Activated CD8-positive, alpha-beta memory T cell treated with anti-CD3 and anti-CD28 coated beads for 48 hours (primary cell): ENCODE measurements at places on chromosomes 16 and 17.

DNA sequence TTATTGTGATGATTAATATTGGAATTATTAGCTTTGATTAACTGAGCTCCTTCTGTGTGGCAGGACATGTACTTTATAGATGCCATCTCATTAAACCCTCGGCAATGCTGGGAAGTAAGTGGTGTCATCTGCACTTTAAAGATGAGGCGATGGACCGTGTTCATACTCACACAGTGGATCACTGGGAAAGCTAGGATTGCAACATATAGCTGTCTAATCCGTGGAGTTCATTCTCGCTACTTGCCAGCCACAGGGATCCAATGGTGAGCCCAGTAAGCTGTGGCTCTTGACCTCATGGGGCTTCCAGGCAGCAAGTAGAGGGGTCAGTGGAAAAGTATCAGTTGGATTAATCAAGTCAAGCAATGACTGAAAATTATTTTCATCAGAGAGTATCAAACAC lies 587.9 kb downstream of the CDH13 start:
- DNase-seq: no peak

DNA sequence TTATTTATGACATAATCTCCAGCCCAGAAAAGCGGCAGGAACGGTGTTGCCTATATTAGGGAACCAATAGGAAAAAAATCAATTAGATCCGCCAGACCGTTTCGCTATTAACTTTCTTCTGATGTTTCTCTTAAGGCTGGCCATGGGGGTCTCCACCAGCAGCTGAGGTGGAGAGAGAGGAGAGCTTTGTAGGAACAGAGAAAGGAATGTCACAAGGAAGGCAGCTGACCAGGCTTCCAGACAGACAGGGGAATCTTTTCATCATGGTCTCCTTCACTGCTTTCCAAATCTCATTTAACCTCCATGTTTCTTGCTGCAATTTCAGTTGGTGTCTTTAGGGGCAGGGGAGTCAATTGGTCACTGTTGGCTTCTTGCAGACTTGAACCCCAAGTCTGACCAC lies 8.9 kb upstream of the SEZ6 start:
- DNase-seq: no peak

DNA sequence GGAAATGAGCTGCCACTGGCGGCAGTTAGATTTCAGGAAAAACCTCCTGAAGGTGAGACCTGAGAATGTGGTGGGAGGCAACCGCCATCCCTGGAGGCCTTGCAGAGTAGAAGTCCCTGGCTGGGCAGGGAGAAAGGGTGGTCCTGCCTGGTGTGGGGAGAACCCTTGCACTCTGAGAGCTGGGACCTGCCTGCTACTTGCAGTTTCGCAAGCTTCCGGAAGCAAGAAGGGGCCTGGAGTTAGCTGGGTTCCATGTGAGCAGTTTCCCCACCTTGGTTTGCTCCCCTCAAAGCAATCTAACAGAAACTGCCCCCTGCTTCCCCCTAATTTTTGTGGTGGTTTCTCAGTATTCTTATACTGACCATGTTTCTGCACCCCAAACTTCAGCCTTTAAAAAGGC lies 6.5 kb downstream of the ZNF629 start:
- no peak for DNase-seq

DNA sequence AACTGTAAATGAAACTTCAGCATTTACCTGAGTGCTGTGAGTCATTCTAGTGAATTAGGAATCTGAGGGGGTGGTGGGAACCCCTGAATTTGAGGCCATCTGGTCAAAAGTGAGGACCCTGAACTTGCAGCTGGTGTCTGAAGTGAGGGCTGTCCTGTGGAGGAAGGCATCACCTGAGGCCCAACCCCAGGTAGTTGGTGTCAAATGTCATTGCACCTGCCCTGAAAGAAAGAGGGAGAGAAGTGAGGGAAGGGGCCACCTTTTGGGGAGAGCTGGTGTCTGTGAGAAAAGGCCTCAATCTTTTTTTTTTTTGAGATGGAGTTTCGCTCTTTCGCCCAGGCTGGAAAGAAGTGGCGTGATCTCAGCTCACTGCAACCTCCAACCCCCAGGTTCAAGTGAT lies 12.5 kb upstream of the PRPSAP1 start:
- no peak for DNase-seq

GRCh38 chr17:76887802-76888201 lies 19.6 kb downstream of the MGAT5B start:
- no peak for DNase-seq

DNA sequence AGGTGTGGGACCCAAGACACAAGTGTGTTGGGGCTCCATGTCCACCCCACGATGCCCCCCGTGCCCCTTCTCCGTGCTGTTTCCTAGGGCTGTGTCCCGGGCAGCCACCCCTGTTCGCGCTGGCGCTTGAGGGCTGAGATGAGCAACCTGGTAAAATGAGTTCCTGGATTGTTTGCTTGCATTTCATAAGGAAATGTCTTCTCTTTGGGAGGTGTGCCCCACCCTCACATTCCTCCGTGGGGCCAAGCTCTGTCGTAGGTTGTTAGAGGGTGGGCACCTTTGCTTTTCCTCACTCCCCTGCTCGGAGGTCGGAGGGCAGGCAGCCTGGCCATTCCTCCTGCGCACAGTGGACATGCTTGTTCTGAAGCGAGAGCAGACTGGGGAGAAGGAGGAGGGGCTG lies 171.3 kb upstream of the CHMP6 start:
- no peak for DNase-seq

DNA sequence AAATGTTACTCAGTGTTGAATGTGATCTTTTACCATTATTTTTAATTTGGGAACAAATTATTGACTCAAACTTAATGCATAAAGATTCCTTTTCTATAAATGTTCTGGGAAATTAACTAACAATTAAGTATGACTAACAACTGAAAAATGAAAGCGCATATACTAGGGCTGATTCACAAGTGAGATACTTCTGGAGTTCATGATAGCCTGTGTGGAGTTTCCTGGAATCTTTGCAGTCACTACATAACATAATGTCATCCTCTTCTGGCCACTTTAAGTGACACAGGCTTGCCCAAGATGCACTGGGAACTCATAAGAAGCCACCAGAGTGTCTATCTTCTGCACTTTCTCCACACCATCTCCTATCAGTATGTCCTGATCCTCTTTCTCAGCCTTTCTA lies 450.3 kb upstream of the CDH11 start:
- no peak for DNase-seq

DNA sequence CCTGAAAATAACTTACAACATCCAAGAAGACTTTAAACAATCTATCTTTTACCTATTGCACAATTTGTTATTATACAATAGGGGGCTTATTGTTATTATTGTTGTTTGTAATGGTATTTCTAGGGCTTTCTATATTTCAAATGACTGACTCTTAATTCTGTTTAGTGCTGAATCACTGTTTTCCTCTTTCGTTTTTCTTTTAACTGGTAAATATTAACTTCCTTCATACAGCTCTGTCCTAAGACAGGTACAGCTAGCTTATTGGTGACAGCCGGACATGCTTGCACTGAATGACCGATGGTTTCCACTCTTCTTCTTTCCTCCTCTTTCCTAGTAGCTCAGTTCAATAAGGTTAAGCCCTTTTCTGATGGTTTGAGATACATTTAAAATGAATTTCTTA lies 11.6 kb downstream of the KRTAP9-7 start:
- DNase-seq: no peak

- DNase-seq: no peak
Observed at GRCh38 chr17:8072341-8072728, 15.2 kb downstream of the ALOX12B start.

GRCh38 chr16:951660-952301 lies 19.0 kb downstream of the LMF1 start:
- DNase-seq: no peak

- no peak for DNase-seq
Observed at GRCh38 chr17:21253646-21254441, 634 bp upstream of the NATD1 start.

GRCh38 chr16:72992142-72992601 lies 55.8 kb downstream of the ZFHX3 start:
- no peak for DNase-seq

- no peak for DNase-seq
Observed at GRCh38 chr17:6460531-6461161, 16.4 kb downstream of the PIMREG start.

GRCh38 chr17:34726536-34727384 lies 147.4 kb downstream of the TMEM132E start:
- no peak for DNase-seq

DNA sequence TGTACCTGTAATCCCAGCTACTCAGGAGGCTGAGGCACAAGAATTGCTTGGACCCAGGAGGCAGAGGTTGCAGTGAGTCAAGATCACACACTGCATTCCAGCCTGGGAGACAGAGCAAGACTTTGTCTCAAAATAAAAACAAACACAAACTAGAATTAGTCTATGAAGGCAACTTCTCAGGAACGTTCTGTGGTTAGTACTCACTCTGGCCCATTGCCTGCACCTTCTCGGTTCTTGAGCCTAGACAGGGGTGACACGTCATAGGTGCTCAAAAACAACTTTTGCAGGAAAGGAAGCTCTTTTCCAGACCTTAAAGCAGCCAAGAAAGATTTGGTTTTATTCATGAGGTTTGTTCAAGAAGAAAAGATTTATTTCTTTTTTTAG lies 22.3 kb upstream of the CNOT1 start:
- DNase-seq: no peak

DNA sequence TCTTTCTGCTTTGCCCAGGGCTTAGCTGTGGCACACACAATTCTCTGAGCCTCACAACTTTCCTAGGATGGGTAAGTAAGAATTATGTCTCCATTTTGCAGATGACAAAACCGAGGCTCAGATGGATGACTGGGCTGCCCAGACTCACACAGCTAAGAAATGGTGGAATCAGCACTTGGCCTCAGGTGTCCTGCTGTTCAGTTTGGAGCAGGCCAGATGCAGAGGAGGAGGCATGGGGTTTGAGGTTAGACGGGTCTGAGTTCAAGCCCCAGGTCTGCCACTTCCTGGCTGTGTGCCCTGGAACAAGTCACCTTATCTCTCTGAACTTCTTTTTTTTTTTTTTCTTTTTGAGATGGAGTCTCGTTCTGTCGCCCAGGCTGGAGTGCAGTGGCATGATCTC lies 1.7 kb upstream of the MEOX1 start:
- DNase-seq: no peak

DNA sequence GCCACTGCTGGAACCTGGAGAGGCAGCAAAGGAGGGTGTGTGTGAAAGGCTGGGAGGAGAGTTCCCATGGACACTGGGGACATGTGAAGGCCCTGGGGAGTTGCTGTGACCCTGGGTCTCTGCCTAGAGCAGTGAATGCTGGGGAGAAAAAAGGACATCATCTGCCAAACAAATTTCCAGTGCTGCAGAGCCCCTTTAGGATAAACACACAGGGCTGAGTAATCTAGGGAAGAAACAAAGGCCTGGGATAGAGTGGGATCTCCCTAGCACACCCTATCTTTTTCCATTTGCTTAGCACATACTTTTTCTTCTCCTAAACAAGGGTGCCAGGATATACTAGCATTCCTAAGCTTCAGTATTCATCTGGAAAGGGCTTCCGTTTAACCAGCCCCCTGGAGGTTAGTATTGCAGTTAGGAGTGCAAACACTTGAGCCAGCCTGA lies 3.3 kb upstream of the HIGD1B start:
- no peak for DNase-seq

DNA sequence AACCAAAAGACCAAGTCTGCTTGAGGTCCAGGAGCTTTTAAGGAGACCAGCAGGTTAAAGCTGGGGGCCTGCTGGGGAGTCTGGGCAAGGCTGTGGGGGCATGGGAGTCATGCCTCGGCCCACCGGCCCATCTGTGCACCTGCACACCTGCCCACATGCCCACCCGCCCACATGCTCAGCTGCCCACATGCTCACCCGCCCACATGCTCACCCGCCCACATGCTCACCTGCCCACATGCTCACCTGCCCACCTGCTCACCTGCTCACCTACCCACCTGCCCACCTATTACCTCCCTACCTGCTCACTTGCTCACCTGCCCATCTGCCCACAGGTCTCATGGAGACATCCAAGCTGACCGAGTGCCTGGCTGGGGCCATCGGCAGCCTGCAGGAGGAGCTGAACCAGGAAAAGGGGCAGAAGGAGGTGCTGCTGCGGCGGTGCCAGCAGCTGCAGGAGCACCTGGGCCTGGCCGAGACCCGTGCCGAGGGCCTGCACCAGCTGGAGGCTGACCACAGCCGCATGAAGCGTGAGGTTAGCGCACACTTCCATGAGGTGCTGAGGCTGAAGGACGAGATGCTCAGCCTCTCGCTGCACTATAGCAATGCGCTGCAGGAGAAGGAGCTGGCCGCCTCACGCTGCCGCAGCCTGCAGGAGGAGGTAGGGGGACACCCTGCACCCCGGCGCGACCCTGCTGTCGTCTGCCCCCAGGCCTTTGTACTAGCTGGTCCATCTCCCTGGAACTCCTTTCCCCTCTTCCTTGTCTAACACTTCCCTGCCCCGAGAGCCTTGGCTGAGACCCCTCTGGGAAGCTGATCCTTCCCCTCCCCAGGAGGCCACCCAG lies 14.0 kb downstream of the CARD14 start:
- no peak for DNase-seq

GRCh38 chr17:7107012-7107754 lies 7.4 kb downstream of the ASGR2 start:
- DNase-seq: no peak

GRCh38 chr16:75096656-75097055 lies 19.9 kb downstream of the LDHD start:
- no peak for DNase-seq

- no peak for DNase-seq
Observed at GRCh38 chr16:56143666-56144065, 47.6 kb upstream of the GNAO1 start.

- DNase-seq: no peak
Observed at GRCh38 chr16:27107185-27107592, 40.5 kb downstream of the C16orf82 start.

DNA sequence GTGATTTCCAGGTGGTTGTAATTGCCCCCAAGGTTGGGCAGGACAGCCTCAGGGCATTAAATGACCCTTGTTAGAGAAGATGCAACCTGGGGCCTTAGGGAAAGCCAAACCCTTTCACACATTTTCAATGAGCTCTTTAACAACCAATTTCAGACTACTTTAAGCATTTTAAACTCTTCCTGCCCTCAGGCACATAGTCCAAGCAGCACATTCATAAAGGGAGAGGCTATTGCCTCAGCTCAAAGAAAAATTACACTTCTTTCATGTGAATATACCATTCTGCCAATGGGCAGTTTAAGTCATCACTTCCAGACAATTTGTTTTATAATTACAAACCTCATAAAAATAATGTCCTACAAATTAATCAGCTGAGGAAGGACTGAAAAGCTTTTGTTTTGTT lies 544.5 kb downstream of the NPIPA7 start:
- DNase-seq: no peak

DNA sequence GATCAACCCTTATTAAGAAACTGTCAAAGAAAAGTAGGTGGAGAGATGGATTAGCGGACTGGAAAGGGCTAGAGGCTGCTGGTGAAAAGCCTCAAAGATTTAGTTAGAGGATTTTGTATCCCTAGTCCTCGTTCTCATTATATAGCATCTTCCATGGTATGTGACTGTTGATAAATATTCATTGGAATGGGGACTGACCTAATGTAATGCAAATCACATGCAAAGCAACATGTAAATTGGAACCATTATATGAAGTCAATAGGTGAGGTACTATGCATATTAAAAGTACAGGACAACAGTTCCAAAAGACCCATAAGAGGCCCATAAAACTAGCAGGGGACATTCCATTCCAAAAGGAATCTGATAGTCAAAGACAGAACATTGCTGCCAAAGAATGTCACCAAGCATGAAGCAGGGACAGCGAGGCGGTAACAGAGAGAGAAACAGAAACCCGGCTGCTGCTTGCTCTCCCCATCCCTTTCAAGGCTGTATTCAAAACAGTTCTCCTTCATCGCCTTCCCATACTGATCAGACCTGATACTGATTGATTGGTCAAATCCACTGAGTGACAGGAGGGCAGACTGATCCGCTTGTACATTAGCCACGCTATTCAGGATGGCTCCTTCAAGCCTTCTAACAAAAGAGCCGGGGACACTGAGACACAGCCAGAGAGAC lies 44.5 kb downstream of the SOX9 start:
- no peak for DNase-seq
